Activated CD8-positive, alpha-beta memory T cell treated with anti-CD3 and anti-CD28 coated beads for 48 hours (primary cell): ENCODE measurements at places on chromosomes 6 and 20.

GRCh38 chr6:4640139-4640538, 136.1 kb upstream of the CDYL start:
- no peak for DNase-seq

DNA sequence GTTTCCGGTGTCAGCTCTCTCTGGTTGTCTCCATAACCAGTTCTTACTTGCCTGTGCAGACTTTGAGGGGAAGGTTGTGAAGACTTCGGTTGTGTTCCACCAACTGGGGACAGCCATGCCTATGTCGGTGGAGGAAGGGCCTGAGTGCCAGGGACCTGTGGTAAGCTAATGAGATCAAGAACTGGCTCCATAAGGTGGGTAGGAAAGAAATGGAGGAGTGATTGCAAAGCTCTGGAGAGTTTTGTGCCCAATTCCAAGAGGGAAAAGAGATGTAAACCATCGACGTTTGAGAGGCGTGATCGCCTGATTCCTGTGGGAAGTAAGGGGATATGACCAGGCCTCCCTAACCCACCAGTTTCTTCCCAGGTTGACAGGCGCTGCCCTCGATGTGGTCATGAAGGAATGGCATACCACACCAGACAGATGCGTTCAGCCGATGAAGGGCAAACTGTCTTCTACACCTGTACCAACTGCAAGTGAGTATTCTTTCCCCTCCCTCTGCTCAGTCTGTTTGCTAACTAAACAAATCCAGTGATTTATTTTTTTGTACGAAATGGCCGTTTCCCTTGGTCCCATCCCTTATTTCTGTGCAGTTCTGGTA, 893 bp downstream of the POLR1H start:
- DNase-seq = no peak

DNA sequence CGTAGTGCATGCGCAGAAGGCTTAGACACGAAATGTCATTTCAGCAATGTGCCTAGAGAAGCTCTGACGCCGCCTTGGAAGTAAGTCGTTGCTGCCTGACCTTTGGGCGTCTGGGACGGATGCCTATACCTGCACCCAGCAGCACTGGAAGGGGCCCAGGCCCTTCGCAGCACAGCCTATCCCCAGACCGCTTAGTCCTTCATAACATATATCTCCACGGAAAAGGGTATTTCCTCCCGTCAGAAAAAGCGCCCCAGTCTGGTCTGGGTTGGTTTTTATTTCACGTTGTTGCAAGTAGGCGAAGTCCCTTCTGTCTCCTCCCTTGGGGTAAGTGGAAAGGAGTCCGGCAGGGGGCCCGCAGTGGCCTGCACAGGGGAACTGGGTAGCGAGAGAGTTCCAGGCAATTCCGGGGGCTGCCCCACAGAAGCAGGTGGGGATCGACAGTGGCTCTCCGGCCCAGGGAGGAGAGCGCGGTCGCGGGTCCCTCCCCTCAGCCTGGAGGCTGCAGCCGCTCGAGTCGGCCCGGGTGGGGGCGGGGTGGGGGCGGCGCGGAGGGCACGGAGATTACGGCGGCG, 559 bp upstream of the EYA4 start:
- DNase-seq = no peak

DNA sequence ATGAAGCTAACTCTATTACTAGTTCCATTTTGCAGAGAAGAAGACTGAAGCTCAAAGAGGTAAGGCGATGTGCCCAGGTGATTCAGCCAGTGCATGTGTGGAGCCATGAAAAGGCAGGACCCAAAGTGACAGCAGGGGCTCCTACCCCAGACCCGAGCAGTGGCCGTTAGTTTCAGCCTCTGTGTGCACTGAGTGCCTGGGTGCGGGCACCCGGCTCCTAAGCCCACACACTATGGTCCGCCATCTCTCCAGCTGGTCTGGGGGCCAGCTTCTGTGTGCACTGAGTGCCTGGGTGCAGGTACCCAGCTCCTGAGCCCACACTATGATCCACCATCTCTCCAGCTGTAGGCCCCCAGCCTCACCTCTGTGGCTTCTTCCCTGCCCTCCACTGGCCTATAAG, 123.5 kb upstream of the CST7 start:
- no peak for DNase-seq

- DNase-seq = no peak
These were observed 36.4 kb downstream of the RPP40 start for GRCh38 chr6:4967301-4968030.

GRCh38 chr6:57423468-57423867, 106.0 kb downstream of the PRIM2 start:
- DNase-seq = no peak

GRCh38 chr6:101397199-101397598, 3.7 kb downstream of the GRIK2 start:
- no peak for DNase-seq

DNA sequence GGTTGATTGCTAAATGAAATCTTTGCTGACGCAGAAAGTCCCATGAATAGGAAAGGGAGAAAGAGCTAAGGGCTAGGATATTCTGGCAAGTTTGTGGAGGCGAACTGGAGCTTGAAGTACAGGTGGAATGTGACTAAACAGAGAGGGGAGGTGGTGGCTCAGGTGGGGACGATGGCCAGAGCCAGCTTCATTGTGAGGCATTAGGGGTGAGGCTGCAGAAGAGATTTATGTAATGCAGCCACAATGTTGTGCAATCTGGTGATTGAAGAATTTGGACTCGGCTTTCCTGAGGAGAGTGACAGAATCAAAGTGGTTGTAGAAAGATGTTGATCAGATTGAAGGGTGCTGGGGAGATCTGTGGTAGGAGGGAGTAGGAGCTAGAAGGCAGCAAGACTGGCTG, 42.9 kb upstream of the SPACA1 start:
- no peak for DNase-seq

DNA sequence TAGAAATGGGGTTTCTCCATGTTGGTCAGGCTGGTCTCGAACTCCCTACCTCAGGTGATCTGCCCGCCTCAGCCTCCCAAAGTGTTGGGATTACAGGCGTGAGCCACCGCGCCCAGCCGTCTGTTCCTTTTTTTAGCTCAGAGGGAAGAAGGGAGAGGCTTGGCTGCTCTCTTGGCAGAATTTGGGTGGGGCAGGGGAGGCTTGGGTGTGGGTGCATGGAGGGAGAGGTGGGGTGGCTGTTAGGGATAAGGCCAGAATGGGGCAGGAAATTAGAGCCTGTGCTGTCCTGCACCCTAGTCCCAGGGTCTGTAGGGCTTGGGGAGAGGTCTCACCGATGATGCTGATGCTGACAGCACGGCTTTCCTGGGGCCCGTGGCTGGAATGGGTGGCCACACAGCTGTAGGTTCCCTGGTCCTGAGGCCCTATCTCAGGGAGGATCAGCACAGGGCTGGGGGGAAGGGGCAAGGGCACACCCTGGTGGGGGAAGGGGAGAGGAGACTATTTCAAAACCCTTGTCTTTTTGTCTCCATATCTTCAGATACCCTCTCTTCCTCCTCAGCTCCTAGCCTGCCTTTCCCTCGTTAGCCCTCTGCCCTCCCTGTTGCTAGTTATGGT, 2.0 kb downstream of the AGER start:
- no peak for DNase-seq

DNA sequence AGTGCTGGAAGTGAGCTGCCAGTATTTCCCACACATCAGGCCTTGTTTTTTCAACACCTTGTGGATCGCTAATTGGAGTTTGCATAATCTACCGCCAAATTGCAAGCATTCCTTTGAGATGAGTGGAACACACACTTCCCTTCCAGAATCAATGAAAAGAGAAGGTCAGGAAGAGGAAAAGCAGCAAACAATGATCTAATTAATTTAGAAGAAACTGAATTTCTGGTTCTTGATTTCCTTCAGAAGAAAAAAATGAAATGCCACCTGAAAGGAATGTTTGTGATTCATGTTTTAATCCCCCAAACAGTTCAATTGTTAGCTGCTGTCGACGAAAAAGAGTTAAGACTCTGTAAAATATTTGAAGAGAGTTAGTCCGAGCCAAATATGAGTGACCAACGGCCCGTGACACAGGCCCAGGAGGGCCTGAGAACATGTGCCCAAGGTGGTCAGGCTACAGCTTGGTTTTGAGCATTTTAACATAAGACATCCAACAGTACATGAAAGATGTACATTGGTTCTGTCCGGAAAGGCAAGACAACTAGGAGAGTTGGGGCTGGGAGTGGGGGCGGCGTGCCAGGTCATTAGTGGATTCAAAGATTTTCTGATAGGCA, 182.3 kb downstream of the MTFR2 start:
- no peak for DNase-seq

GRCh38 chr20:2363587-2363986, 17.1 kb upstream of the TGM6 start:
- no peak for DNase-seq

DNA sequence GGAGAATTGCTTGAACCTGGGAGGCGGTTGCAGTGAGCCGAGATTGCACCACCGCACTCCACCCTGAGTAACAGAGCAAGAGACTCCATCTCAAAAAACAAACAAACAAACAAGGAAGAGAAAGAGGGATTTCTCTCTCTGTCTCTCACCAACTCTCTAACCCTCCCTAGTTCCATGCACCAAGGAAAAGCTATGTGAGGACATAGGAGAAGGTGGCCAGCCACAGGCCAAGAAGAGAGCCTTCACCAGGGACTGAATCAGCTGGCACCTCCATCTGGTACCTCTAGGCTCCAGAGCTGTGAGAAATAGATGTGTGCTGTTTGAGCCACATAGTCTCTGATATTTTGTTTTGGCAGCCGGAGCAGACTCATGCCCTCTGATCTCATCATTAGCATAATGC, 9.0 kb upstream of the FAM110A start:
- no peak for DNase-seq

GRCh38 chr6:48889429-48889828, 573.6 kb downstream of the MMUT start:
- DNase-seq = no peak

- no peak for DNase-seq
These were observed 39.3 kb downstream of the GTF2H5 start for GRCh38 chr6:158207422-158207788.

- no peak for DNase-seq
These were observed 770.9 kb downstream of the HDGFL1 start for GRCh38 chr6:23340271-23340670.

- DNase-seq = no peak
These were observed 143.9 kb downstream of the BCAS1 start for GRCh38 chr20:53926428-53927028.

DNA sequence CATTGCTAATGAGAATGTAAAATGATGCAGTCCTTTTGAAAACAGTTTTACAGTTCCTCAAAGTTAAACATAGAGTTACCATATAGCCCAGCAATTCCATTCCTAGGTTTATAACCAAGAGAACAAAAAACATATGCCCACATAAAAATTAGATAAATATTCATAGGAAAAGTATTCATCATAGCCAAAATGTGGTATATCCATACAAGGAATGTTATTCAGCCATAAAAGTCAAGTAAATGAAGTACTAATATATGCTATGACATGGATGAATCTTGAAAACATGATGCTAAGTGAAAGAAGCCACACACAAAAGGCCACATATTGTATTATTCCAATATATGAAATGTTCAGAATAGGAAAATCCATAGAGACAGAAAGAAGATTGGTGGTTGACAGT, 158.0 kb upstream of the CARMIL1 start:
- no peak for DNase-seq

DNA sequence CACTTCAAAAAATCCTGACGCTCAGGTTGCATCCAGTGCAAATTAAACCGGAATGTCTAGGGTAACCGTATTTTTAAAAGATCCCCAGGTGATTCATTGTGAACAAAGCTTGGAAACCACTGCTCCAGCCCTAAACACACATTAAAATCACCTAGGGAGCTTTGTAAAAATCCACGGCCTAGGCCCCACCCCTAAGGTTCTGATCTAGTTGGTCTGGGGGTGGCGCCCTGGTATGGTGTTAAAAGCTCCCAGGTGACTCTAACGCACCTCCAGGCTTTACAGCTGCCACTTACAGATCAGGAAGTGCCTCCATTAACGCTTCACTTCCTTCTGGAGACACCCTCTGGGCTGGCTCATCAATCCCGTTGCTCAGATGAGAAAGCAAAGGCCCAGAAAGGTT, 92.2 kb downstream of the GRM4 start:
- DNase-seq = no peak

GRCh38 chr6:67292169-67292568, 1342.9 kb upstream of the ADGRB3 start:
- DNase-seq = no peak
